Right forelimb (tissue), 1 donor: ENCODE measurements at places on chromosomes 13 and 19.

DNA sequence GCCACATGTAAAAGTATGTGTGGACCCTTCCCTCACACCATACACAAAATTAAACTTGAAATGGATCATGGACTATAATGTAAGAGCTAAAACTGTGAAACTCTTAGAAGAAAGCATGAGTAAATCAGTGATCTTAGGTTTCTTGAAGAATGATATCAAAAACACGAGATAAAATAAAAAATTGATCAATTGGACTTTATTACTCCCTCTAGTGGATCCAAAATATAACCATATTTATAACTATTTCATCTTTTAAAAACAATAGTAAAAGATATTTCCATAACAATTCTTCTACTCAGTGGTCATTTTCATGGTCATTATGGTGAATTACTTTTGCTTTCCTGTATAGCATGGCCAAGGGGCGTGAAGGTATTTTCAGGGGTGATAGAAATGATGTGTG lies 174.6 kb upstream of the LSM14A start:
- no peak for DNase-seq

DNA sequence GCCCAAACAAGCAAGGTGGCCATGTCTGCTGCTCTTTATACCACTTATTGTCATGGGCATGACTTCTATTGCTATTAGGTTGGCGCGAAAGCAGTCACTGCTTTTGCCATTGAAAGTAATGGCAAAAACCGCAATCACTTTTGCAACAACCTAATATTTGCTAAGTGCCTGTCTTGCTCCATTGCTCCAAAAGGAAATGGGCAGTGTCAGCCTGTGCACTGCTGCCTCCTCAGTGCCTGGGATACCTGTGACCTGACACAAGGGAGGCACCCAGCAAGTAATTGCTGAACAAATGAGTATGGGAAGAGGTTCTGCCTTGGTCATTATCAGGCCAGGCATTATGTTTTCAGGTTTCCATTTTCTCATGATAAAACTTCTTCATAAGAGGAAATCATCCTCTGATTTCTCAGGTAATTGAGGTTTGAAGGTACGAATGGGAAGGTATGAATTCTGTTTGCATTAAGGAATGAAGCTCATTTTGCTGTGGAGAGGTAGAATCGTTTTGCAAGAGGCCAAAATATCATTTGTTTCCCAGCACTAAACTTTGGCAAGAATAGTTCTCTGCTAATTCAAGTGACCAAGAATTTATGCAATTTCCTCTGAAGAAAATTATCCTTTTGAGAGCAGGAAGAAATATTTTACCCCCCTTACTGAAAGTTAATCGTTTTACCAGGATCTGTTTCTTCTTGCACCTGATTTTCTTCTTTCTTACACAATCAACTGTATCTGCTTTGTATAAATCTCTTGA lies 128.4 kb upstream of the SPRY2 start:
- no peak for DNase-seq

DNA sequence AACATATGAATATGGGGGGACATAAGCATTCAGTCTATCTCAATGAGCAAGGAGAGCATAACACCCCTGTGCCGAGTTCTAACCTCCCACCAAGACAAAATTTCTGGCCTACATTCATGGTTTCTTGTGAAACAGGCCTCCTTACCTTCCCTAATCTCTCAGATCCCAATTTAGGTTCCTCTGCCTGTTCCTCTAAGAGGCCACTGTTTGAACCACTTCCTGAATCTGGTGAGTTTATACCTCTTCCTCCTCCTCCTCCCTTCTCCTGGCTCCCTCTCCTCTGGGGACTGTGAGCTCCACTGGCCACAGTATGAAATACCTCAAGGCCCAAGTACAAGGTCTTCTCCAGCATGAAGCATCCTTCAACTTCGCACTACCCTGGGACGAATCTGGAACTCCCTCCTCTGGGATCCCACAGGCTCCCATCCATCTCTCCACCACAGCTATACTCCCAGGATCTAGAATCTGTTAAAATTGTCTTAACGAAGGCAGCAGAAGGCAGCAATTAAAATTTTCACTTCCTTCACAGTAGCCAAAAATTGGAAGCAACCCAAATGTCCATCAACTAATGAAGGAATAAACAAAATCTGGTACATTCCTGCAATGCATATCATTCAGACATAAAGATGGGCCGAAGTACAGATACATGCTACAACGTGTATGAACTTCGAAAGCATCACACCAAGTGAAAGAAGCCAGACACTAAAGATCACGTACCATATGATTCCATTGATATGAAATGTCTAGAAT lies 7.8 kb upstream of the SIGLECL1 start:
- no peak for DNase-seq

- peak; percentile 92 for DNase-seq
Measured at GRCh38 chr19:48469289-48469881, at the start of gene CYTH2. CYTH2 (plus strand) TSS chr19:48469369; CDS start chr19:48469508, 139 bp downstream.

DNA sequence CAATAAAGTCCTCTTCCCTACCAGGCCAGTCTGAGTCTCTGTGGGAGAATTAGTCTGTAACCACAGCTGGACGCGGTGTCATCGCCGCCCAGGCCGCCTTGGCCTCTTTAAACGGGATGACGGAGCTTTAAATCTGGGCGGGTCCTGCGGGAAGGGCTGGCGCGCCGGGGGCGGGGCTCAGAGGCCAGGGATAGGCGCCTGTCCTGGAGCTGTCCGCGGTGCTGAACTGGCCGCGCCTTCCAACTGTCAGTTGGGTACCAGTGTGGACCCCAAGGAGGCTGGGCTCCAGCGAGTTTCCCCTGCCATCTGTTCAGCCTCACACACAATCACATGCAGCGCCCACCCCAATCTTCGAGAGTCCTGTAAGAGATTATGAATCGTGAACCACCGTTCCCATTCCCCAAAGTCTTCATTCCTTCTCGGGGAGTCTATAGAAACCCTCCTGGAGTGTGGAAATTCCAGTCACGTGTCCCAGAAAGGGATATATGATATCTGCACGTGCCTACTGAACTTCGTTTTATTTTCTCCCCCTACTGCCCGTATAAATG lies 11.5 kb downstream of the APLP1 start:
- peak; percentile 90 for DNase-seq

GRCh38 chr13:47480121-47480520 lies 521.0 kb downstream of the SUCLA2 start:
- no peak for DNase-seq

DNA sequence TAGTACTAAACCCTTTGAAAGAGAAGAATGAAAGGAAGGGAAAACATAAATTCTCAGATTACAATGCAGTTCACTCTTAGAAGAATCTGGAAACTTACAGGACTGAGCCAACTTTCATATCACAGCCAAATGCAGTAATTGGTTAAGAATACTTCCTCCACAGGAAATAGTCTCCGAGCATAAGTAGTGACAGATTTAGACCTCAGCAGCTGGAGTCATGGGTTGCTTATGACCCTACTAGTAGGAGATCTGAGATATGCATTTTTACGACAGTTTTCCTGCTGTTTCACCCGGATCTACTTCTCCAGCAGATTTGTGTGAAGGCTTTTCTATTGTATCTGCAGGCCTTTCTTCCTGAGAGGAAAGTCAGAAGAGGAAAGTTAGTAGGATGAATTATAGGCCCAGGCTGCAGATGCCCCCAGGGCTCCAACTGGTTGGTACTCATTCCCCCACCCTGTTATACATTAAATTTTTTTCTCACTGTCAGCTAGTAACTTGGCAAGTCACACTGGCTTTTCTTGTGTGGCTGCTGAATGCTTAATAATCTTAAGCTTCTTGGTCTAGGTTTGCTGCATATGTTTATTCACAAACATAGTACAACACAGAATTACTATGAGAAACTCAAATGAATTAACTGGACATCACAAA lies 1241.5 kb upstream of the MIR17HG start:
- no peak for DNase-seq

DNA sequence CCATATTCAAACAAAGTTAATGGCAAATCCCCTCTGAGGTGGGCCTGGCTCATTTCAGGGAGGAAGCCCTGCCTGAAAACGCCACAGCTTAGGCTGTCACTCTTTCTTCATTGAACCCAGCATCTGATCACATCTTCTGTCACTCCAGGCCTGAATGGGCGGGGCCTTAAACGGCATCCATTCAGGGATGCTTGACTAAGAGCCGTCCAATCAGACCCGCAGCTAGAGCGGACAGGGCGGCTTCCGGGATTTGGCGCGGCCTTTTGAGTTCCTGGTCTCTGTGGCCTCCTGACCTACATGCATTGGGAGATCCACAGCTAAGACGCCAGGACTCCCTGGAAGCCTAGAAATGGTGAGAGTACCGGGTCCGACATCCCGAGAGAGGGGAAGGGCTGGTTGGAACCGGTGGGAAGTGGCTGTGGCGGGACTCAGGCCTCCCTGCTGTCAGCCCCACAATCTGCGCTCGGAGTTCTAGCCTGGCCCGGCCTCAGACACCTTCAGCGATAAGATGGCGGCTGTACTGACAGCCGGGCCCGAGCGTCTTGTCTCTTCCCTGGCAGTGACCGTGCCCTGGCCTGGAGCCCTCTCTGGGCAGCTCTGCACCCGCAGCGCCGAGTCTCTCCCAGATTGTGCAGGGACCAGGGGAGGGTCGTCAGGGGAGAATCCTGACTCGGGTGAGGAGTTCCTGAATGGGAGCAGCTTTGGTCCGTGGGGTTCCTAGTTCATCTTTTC lies at the start of gene ZNF723:
TSS of gene ZNF723 (plus strand) at position 261 of the 732 bp plus-strand sequence. CDS start at position 350, 89 bp downstream.
- no peak for DNase-seq

GRCh38 chr13:94952787-94953186 lies 240.4 kb upstream of the SOX21 start:
- DNase-seq, result no peak

- no peak for DNase-seq
Measured at GRCh38 chr19:3084943-3085342, 9.2 kb upstream of the GNA11 start.

GRCh38 chr19:19305696-19306095 lies 14.6 kb downstream of the SUGP1 start:
- DNase-seq, result no peak

GRCh38 chr13:41015920-41016319 lies 3.2 kb downstream of the ELF1 start:
- no peak for DNase-seq

- DNase-seq, result no peak
Measured at GRCh38 chr13:46663206-46664037, 110.5 kb downstream of the LRCH1 start.

GRCh38 chr13:103104340-103104739 lies 38.1 kb upstream of the SLC10A2 start:
- no peak for DNase-seq

DNA sequence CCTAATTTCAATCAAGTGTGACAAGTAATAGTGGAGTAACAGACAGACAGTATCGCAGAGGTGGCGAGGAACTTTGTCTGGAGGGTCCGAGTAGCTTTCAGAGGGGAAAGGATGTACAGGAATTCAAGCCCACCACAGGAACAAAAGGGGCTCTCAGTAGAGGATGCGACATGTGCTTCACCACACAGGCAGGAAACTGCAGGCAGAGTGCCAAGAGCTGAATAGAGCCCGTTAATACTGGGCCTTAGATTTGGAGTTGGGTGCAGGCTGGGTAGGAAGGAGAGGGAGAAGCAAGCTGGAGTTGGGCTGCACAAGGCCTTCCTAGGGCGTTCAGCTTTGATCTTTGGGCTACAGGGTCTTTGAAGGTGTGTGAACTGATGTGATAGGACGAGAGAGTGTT lies 1.2 kb downstream of the CCDC70 start:
- DNase-seq, result no peak

GRCh38 chr13:30240608-30241007 lies 66.7 kb downstream of the KATNAL1 start:
- no peak for DNase-seq

DNA sequence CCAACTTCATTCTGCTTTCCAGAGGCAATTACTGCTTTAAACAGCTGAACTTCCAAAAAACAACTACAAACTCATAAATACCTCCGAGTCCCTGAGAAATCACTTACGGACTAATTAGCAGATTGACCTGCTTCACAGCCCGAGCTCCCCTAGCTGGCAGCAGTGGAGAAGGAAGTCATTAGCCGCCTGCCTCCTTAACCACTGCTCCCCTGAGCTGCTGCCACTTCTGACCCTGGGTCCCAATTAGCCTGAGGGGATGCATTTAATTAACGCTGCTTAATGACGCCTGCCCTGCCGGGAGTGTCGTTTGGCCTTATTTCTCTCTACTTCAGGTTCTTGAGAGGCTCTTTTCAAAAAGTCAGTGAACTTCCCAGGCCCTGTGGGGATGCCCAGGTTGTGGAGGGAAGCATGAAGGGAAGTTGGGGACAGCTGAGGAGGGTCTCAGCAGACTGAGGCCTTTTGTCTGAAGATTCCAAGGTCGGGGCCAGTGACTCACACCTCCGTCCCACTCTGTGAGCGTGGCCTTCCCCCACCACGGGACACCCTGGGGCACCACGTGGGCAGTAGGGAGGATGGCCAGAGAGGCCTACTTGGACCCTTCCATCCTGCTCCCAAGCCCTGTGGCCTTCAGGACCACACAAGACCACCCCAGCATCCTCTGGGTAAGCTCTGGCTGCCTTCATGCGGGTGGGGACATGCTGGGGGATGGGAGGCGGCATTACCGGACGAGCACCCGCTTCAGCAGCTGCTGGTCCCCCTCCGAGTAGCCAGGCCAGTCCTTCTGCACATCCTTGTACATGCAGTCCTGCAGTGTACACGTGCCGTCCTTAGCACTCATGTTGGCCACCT lies 19.8 kb upstream of the ISYNA1 start:
- no peak for DNase-seq

DNA sequence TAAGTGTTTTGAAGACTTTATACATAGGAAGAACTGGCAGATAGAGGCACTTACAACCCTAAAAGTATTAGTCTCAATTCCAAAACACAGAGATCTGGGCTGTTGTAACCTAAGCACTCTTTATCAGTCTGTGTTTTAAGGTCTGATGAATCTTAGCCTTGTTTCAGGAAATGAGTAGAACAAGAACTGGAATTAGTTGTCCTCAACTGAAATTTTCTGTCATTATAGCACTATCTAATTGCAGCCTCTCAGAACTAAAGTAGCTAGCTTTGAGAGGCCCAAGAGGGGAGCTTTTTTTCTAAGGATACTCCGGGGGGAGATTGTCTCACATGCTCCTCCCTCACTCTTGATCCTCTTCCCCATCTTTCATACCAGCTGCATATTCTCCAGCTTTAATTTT lies 13.1 kb downstream of the HNRNPM start:
- DNase-seq, result no peak

- no peak for DNase-seq
Measured at GRCh38 chr19:40650749-40651305, 39.6 kb downstream of the NUMBL start.

DNA sequence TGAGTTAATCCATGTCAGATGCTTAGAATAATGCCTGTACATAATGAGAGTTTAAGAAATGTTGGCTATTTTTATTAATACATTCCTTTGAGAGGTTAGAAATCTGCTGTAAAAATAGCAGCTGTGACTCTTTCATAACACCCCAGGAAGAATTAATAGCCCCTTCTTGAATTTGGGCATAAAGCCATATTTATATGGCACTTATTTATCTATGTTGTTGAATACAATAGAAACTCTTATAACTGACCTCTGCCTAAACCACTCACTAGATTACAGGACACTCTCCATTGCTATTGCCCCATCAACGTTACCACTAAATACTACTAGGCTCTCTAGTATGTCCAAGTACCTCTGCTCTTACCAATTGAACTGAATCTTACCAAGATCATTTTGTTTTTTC lies 16.3 kb downstream of the NEK5 start:
- no peak for DNase-seq
